ENCODE measurements at places on chromosomes 2 and 18. TPM values are rescaled to one million over a fixed set of nuclear protein-coding genes. Genes with fewer than 3 reads are reported as not detected.

The RBKS gene
- 20.9 TPM for total RNA-seq

The REG1B gene
- not detected for total RNA-seq

The CMPK2 gene
- 5.8 TPM for total RNA-seq

The LIMS3 gene
- 0.48 TPM for total RNA-seq

The FBXO41 gene
- total RNA-seq = 16.4 TPM

The DPP4 gene
- total RNA-seq = 2.3 TPM

All from natural killer cell (primary cell).